ENCODE measurements at places on chromosomes 7 and 10.

DNA sequence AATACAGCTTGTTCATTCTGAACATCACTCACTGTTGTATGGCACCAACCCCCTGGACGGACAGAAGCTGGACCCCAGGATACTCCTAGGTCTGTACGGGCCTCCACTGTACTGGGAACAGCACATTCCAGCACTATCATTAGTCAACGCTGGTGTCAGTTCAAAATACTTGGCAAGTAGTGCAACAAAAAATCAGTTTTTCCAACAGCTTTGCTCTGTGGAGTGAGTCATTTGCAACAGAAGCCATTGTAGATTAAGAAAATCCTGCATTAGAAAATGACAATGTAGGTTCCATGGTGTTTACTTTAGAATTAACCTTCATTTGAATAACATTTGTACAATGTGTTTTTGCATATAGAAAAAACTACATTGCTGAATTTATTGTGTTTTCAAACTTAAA is 266.6 kb downstream of the HDAC9 start:
- DNase-seq, result no peak

GRCh38 chr10:80454513-80455460 is 677 bp downstream of the TSPAN14 start:
- peak; percentile 87 for DNase-seq

DNA sequence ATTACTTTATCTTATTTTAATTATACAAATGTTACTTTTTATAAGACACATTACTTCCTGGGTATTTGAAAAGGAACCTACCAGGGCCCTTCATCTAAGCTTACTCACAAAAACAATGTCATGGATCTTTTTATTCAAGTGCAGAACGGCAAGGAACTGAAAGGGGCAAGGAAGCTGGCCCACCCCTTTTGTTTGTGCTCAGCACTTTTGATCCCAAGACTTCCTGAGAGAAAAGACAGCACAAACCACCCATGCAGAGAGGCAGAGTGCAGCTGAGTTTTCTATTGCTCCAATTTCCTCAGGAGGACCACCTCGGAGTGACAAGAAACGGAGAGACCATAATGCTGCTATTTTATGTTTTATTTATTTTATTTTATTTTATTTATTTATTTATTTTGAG is 232.0 kb upstream of the NRP1 start:
- no peak for DNase-seq

DNA sequence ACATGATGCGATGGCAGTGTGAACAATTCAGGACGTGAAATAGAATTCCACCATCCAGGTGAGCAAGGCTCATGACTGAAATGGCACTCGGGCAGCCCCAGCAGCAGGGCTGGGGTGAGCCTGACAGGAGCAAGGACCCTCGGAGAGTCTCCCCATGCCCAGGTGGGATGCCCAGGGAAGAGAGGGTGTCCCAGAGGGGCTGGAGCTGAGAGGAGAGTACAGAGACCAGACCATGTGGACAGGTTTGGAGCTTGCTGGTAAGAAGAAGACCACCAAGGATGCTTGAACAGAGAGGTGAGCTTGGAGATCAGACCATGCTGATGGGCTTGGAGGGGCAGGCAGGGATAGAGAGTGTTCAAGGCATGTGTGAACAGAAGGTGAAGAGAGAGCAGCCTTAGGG is 83.3 kb downstream of the RAMP3 start:
- DNase-seq, result no peak

- peak; percentile 77 for DNase-seq
These were observed 121.4 kb downstream of the TCF7L2 start for GRCh38 chr10:113071446-113071845.

DNA sequence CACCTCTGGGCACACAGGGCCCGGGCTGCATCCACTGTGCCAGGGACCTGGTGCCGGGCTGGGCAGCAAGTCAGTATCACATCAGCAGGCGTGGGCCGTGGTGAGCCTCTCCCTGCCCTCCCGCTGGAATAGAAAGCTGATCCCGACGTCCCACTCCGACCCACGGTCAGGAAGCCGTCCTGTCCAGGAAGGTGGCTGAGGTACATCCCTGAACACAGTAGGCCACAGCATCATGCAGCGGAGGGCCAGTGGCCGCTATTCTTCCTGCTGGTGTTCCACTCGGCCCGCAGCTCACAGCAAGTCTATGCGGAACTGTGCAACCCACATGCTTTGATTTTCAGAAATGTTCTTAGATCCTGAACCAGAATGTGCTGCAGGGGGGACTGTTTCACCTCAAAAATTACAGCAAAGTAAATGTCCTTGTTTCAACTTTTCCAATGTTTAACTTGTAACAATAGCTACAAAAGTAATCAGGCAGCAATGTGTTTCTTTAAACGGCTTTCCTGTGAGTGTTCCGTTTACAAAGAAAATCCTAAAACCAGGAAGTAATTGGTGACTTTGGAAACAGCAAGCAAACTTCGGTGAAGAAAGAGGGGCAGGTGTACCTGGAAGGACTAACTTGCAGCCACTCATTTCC is 676 bp upstream of the GPR146 start:
- DNase-seq, result peak; percentile 50

DNA sequence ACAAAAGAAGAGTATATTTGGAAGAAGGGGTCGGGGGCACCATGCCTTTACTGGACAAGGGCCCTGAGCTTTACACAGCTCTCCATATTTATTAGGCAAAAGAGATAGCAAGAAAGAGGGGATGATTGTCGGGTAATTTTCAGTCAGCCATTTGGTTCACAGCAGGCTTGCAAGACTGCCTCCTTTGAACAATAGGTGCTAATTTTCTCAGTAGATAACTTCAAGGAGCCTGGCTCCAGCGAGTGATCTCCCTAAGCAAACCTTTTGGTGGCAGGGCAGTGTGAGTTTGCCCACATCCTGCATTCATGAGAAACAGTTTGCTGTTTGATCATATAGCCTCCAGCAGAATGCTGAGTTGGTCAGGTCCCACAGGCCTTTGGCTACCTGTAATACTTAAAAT is 94.3 kb downstream of the ZNF248 start:
- DNase-seq, result no peak

GRCh38 chr10:109245821-109246220 is 677.5 kb downstream of the XPNPEP1 start:
- DNase-seq, result no peak

DNA sequence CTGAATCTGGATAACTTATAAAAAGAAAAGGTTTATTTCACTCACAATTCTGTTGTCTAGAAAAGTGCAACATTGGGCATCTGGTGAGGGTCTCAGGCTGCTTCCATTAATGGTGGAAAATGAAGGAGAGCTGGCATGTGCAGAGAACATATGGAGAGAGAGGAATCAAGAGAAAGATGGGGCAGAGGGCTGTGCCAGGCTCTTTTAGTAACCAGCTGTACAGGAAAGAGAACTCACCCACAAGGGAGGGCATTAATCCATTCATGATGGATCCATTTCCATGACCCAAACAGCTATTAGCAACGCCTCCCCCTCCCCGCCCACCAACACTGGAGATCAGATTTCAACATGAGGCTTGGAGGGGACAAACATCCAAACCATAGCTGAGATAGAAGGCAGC is 61.7 kb upstream of the LYZL1 start:
- DNase-seq, result no peak

GRCh38 chr10:116665541-116666125 is 44.9 kb downstream of the PNLIPRP2 start:
- DNase-seq, result no peak

DNA sequence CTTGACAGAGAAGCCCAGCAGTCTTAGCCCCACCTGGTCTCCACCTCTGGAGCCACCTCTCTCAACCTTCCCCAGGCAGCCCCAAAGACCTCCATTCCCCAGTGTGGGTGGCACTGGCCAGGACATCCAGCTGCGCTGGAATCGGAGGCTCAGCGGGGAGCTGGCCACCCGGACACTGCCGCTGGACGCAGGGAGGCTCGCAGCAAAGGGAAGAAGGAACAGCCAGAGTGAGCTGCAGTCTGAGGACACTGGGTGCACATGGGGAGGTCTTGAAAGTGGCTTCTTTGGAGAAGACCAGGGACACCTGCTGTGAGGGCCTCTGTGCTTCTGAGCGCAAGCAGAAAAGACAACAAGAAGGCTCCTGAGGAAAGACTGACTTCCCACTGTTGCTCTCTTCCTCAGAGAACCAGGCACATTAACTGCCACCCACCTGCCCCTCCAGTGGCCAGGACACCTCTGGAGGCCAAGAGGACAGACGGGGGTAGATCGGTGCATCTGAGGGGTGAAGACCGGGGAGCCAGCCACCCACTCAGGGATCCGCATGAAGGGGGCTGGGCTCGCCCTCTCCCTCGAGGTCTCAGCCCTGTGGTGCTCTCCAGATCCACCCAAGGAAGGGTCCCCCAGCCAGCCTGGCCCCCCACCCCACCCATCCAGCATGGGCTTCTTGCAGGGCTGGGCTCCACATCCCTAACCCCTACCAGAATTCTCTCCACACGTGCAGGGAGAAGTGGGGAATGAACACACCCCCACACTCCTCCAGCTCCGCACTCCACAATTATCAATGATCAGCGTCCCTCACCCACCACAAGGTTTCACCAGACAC is 1.8 kb downstream of the CAMK2B start:
- DNase-seq, result no peak

- no peak for DNase-seq
These were observed 913 bp downstream of the NPY start for GRCh38 chr7:24284699-24285506.

GRCh38 chr7:152465119-152465387 is 29.2 kb upstream of the KMT2C start:
- DNase-seq, result no peak

DNA sequence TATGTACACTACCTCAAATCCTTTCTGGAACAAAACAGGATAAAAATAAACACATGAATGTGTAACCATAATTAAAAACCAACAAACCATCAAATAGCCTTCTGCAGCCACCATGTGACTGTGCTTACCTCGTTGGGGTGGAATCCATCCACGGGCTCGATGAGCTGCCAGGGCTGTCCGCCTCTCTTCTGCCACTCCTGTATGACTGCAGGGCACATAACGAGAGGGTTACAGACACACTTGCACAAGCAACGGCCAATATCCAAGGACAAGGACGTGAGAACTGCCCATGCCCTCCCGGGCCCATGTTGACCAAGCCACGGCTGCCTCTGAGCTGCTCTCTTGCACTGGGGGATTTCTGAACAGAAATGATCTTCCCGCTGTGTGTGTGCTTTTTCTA is 132.2 kb downstream of the ANLN start:
- no peak for DNase-seq

- no peak for DNase-seq
These were observed 9.0 kb upstream of the TAS2R3 start for GRCh38 chr7:141754939-141755338.

GRCh38 chr7:78020874-78021249 is 222.3 kb downstream of the PHTF2 start:
- DNase-seq, result no peak

DNA sequence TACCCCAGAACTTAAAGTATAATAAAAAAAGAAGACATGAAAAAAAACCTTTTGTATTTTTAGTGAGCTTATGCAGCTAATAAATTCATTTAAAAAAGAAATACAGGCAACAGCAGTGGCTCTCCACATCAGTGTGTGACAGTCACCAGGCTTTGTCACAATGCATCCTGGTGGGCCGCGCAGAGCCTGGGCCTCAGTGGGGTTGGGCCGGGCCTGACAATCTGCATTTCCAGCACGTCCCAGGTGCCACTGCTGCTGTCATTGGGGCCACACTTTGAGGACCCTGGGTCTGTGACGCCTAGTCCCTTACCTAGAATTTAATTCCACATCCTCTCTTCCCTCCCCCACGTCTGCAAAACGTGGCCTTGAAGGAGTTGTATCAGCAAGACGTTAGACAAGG is 284.5 kb downstream of the ADARB2 start:
- no peak for DNase-seq

GRCh38 chr10:45586028-45586824 is 86.3 kb downstream of the ZFAND4 start:
- no peak for DNase-seq

DNA sequence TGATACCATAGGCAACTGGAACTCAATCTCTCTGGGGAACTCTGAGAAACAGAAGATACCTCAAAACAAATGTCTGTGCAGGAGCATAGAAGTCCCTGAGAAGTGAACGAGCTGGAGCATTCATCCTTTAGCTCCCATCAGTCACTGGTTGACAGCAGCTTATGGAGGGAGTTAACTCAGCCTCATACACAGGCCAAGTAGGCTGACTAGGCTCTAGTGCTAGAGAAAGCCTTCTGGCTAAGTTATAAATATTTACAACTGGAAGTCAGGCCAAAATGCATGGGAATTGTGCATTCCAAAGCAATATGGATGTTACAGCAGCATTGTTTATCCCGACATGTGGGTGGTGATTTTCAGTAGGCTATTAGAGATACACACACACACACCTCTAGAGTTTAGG is 66.5 kb downstream of the ANK3 start:
- no peak for DNase-seq

DNA sequence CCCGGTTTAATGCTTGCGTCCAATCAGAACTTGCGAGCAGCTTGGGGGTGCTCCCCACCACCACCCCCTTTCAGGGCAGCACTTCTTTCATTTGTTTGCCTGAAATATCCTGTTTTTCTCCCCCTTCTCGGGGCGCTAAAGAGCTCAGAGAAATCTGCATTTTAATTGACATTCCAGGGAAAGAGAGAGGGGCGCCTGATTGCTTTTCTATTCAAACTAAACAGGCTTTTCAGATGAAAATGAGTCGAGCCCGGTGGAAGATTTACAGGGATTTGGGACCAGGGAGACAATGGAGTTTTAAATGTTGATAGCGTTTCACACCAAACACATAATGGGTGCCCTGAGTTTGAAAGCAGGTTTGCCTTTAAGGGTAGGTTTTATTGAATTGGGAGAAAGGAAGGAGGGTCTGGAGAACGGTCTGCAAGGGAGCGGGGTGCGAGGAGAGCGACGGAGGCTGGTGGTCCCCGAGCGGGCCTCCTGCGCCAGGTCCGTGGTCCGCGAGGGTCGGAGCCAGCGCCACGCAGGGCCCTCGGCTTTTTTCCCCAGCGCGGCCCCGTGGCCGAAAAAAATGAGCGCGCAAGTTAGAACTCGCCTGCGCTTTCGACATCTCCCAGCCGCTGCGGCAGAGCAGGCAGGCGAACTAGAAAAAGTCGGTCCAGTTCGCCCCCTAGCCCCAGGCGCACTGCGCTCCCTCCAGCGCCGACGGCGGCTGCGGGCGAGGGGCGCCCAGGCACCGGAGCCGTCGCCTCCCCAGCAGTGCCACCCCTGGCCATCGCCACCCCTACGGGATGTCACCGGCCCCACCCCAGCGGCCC is 1.3 kb downstream of the FGFR2 start:
- DNase-seq, result peak; percentile 68

DNA sequence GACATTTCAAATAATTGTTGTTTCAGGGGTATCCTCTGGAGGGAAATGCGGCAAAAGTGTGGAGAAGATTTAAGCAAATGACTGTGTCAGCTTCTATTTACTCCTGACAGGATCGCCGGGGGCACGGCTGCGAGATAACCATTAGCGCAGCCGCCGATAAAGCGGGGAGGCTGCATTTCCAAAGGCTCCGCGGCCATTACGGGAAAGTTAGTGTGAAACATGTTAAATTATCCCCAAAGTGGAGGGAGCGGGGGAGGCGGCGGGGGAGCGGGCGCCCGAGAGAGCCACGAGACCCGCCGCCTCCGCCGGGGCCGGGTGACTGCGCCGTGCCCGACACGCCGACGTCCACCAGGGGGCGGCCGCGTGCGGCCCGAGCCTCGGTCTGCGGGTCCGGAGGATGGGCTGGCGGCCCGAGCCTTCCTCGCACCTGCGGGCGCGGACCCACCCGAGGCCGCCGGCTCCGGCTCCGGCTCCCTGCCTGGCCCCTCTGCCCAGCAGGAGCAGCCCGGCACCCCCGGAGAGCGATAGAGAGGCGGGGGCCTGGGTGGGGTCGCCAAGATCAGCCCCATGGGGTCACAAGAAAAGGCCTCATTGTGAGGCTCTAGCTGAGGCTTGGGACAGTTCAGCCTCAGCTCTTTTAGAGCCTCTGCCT is 74.4 kb upstream of the PAX2 start:
- no peak for DNase-seq

GRCh38 chr7:52771177-52771576 is 264.3 kb upstream of the POM121L12 start:
- no peak for DNase-seq
